ENCODE measurements at places on chromosomes 12 and 14.
A peak's percentile ranks its signal among the peaks of the same experiment; 100 is the strongest.

GRCh38 chr14:90613997-90614396 is 202.2 kb downstream of the TTC7B start:
- DNase-seq: peak; percentile 1

GRCh38 chr14:57823015-57823660 is 42.8 kb downstream of the SLC35F4 start:
- DNase-seq: no peak

GRCh38 chr14:68553311-68553710 is 239.6 kb downstream of the ZFP36L1 start:
- DNase-seq: no peak

GRCh38 chr14:32014057-32014456 is 63.0 kb upstream of the ARHGAP5 start:
- DNase-seq: no peak

DNA sequence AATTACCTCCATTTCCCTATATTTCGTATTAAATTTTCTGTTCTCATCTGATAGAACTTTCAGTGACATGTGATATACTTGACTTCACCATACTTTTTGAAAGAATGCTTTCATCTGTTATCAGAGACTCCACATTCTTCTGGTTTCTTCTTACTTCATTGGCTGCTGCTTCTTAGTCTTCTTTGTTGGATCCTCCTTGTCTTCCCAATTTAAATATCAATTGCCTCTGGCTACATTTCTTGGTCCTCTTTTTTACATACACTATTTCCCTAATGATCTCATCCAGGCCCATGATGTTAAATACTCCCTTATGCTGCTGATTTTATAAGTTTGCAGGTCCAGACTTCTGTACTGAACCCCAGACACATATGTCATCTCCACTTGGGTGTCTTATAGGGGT is 22.0 kb downstream of the OR5AU1 start:
- DNase-seq: no peak

- peak; percentile 82 for DNase-seq
These were observed 820 bp downstream of the BICDL1 start for GRCh38 chr12:119989731-119990381.

- DNase-seq: peak; percentile 87
These were observed 74.2 kb upstream of the NAP1L1 start for GRCh38 chr12:76158518-76159321.

GRCh38 chr12:39803151-39803550 is 183.5 kb upstream of the ABCD2 start:
- no peak for DNase-seq

DNA sequence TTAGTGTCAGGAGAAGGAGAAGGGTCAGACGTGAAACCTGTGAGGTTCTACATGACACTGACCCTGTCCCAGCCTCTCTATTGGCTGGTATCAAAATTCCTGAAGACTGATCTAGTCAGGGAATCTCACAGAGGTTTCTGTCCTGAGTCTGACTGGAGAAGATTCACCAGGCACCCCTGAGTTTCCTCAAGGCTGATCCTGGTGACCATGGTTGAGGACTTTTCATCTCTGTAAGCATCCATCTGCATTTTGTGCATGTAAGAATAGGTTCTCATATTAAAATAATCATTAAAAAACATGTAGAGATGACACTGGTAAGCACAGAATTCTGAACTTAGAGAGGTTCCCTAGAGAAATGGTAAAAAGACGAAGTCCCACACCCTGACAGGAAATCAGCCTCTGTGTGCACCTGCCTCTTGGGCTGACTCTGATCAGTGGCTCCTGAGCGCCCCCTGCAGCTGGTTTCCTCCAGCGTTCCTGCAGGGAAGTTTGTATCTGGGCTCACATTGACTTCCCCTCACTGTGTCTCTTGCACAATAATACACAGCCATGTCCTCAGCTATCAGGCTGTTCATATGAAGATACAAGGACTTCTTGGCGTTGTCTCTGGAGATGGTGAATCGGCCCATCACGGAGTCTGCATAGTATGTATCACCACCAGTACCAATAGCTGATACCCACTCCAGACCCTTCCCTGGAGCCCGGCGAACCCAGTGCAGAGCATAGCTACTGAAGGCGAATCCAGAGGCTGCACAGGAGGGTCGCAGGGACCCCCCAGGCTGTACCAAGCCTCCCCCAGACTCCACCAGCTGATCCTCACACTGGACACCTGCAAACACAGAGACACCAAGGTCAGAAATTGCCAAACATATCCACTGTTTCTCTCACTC is 991.9 kb downstream of the TMEM121 start:
- peak; percentile 95 for DNase-seq

DNA sequence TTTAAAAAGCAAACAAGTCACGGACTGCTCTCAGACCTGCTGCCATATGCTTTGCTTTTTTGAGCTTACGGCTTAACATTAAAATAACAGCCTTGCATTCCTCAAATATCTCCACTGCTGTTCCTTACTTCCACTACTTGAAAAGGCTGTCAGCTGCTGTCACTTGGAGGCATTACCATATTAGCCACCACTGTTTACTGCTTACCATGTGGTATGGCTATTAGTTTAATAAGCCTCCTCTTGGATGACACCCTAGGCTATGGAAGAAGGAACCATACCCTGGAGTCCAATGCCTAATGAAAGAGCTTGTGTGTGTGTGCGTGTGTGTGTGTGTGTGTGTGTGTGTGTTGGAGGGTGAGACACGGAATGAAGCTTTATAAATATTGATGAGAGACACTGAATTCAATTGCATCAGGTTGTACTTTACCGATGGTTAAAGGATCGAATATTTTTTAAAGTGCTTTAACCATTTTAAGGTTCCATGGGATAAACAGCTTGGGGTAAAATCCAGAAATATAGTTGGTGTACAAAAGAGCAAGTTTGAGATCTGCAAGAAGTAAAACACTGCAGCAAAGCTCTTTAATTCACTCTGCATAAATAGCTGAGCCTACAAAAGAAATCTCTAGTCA is 174.5 kb downstream of the TTC7B start:
- no peak for DNase-seq

- no peak for DNase-seq
These were observed 198.7 kb upstream of the EEA1 start for GRCh38 chr12:93127582-93128331.

DNA sequence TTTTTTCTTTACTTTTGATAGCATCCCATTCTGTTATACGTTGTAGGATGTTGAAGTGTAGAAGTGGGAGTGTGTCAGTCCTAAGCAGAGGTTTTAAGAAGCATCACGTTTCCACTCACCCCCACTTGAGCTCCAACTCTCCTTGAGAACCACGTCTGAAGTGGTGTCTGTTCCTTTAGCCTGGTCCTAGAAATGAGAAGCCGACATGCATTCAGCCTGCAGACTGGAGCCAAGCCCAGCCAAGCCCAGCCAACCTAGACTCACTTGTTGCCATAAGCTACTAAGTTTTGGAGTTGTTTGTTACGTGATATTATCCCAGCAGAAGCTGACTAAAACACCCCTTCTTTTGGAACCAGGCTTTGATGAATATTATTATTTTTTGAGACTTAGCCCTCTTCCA is 4.4 kb upstream of the ELK3 start:
- peak; percentile 10 for DNase-seq

GRCh38 chr12:14843425-14843887 is at the start of gene ART4:
TSS of gene ART4 (minus strand) at chr12:14843526. CDS start at chr12:14843113, 413 bp downstream.
- no peak for DNase-seq

GRCh38 chr12:5031958-5032357 is 11.7 kb upstream of the KCNA5 start:
- DNase-seq: no peak

GRCh38 chr12:33581613-33582122 is 142.0 kb upstream of the SYT10 start:
- no peak for DNase-seq

DNA sequence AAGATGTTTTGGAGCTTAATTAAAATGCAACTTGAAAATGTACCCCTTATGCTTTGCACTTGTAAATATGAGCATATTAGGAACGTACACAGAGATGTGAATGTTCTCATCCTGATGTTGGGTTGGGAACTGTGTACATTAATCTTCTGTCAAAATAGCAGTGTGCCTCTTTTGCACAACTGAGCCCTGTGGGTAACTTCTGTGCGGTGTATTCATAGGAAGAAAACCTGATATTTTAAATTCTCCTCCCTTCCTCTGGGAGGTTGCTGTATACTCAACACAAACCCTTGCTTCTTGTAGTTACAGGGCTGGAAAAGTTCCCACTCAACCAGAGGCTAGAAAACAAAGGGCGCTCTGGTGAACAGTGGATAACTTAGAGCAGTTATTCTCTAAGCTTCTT is 18.7 kb downstream of the PTHLH start:
- DNase-seq: no peak

DNA sequence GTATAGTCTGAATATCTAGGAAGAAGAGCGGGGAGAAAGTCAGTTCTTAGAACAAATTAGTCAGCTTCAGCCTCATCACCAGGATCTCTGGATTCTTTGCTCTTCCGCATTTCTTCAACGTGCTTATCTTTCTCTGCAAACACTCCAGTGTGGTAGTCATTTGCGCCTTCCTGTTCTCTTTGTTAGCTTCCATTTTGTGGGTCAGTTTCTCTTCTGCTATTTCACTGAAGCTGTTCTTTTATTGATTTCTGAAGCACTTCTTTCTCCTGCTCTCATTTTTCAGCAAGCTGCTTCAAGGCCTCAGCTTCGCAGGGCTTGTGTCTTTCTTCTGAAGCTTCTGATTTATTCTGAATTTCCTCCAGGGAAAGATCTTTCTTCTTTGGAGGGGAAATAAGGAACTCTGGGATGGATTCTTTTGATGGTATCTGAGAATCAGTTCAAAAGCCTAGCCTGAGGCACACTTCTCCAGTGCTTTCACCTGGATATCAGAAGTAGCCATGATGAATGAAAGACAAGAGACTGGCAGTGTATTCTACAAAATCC is 13.5 kb downstream of the AMN1 start:
- DNase-seq: no peak

DNA sequence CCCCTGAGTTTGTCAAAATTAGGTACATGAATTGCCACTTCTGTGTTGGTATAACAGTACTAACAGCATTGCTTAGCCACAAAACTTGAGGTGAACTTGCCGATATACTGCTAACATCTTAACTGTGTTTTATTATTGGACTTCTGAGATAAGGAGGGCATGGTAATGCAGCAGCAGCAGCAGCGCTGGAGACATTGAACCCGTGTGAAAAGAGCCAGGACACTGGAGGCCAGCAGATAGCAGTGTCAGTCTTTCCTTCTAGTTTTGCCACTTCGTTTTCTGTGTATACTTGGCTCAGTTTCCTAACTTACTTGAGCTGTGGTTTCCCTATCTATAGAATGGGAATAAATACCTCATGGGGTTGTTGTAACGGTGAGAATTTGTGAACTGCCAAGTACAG is 82.7 kb downstream of the KTN1 start:
- DNase-seq: no peak

DNA sequence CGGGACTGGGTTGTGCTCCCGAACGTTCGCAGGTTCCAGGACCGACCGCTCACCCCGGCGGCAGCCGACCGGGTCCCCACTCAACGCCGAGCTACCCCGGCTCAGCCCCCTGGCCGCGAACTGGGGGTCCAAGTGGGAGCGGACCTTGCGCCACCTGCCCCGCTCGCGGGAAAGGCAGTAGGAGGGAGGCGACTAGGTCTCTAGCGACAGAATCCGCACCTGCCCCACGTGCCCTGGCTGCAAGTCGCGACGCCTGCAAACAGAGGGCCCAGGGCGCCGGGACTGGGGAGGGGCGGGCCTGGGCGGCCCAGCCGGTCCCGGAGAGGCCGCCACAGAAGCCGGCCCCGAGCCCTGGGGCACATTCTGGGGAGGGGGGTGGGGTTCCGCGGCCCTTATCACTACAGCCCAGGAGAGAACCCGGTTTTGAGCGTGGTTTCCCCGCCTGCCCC is 239.2 kb upstream of the CPNE8 start:
- no peak for DNase-seq

GRCh38 chr14:55577229-55577628 is 2.8 kb upstream of the KTN1 start:
- no peak for DNase-seq

DNA sequence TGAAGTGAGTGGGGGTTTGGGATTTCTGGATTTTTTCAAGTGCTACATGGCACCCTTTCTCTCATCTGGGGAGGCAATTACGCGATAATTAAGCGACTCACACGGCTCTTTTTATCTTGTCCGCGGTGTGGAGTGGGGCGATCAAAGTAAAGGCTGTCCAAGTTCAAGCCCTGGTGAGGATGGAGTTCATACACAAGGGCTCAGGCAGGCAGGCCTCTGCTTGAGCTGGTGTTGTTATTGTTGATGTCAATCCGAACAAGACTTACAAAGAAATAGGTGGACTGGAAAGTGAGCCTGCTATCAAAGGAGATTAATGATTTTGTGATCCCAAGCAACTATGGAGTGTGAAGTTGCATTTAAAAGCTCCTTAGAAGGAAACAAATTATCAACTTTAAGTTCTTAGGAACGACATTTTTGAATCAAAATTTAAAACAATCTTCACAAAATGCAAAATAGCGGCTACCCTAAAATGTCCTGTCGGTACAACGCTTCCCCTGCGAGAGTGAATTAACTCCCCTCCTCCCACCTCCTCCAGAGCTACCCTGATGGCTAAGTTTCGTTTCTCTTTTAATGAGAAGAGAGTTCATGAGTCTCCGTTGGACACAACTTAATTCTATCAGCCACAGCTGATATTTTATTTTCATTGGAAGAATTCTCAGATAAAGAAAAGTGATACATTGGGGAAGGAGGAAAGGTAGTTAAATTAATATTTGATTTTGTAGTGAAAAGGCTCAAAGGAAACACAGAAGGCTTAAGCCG is 5.9 kb downstream of the FOXA1 start:
- no peak for DNase-seq

GRCh38 chr14:78005325-78005724 is 164.8 kb upstream of the NRXN3 start:
- DNase-seq: no peak

- no peak for DNase-seq
These were observed 45.8 kb upstream of the HMGA2 start for GRCh38 chr12:65778258-65779090.

- no peak for DNase-seq
These were observed 49.4 kb downstream of the PITPNM2 start for GRCh38 chr12:123101526-123101925.

DNA sequence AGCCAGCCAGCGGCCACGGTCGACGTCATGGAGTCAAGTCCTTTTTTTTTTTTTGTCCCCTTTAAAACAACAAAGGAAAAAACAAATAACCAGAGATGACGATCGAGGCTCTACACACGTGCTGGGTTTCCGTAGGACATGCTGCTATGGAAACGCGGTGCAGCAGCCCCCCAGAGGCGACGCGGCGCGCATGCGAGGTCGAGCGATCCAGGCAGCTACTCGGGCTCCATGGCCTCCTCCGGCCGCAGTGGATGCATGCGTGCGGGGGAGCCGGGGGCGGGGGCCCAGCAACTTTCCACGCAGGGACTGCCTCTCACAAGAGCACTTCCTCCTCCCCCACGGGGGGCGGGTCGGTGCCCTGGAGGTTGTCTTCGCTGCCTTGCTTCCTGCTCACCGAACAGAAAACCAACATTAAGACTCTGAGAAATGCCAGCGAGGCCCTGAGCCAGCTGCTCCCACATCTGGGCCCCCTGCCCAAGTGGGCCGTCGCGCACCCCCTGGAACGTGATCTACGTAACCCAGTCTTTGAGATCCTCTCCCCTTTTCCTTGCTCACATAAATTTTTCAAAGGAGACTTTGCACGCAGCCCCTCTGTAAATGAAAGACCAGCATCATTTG is 30.7 kb downstream of the P2RX4 start:
- DNase-seq: peak; percentile 81

GRCh38 chr14:96038920-96039632 is at the start of gene C14orf132:
TSS of gene C14orf132 (plus strand) at chr14:96039362. CDS start at chr14:96039501, 139 bp downstream.
- peak; percentile 70 for DNase-seq

GRCh38 chr12:34393821-34394150 is 371.5 kb downstream of the ALG10 start:
- DNase-seq: no peak

- DNase-seq: no peak
These were observed 393 bp upstream of the DCAF5 start for GRCh38 chr14:69153152-69153872.

GRCh38 chr14:103190741-103191140 is 67.5 kb downstream of the TNFAIP2 start:
- no peak for DNase-seq

Data from stimulated activated CD8-positive, alpha-beta memory T cell treated with anti-CD3 and anti-CD28 coated beads, Interleukin-4, amount 100 ng/mL, for 48 hours (primary cell).